ENCODE measurements at places on chromosomes 5 and 9. TPM values are rescaled to one million over a fixed set of nuclear protein-coding genes. Genes with fewer than 3 reads are reported as not detected.

Gene RNF208
- total RNA-seq = 2.3 TPM

- DNase-seq = peak; percentile 12
Measured at GRCh38 chr9:34084562-34084961, 35.9 kb upstream of the UBAP2 start.

- DNase-seq = no peak
Measured at GRCh38 chr9:27053369-27054022, 48.0 kb upstream of the LRRC19 start.

GRCh38 chr5:33978306-33978705, 6.2 kb downstream of the SLC45A2 start:
- DNase-seq = no peak

- DNase-seq = no peak
Measured at GRCh38 chr9:129081388-129081904, 535 bp downstream of the DOLPP1 start.

Gene PLCXD3
- 2.2 TPM for total RNA-seq

GRCh38 chr5:135628771-135629563, 50.2 kb upstream of the CXCL14 start:
- DNase-seq = no peak

- peak; percentile 91 for DNase-seq
Measured at GRCh38 chr9:21789541-21790037, 12.8 kb upstream of the MTAP start.

Gene SPATA31A3
- not detected for total RNA-seq

- DNase-seq = no peak
Measured at GRCh38 chr5:133232911-133233310, 181.1 kb downstream of the HSPA4 start.

Gene MATR3
- total RNA-seq = 355 TPM

Gene FSTL4
- 0.60 TPM for total RNA-seq

Gene GOLGA1
- 12.9 TPM for total RNA-seq

DNA sequence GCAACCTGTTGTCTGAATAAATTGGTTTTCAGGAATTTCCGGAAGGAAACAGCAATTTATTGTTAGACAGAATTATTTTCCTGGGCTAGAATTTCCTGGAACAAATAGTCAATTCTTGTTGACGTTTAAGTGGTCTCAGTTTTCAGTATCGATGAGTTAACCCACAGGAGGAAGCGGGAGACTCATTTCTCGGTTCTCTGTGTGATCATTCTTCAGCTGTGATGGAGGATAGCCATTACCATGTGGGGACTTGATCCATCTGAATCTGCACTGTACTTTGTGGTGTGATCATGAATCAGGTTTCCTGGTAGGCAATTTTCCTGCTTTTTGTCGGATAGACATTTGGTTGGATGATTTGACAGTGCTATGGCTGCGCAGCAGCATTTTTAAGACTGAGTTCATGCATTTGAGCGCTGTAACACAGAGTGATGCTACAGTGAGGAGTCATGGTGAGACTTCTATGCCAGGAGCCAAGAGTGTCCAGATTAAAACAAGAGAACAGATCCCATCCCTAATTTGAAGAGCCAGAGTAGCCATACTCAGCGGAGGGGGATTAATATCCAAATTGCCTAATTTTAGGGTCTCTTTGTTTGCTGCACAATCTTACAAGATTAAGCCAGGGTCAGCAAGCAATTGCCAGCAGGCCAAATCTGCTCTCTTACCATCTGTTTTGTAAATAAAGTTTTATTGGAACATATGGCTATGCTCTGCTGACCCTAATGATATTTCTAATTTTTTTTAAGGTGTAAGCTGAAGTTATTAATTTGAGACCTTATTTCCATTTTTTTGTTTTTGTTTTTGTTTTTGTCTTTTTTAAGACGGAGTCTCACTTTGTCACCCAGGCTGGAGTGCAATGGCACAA, 355.9 kb downstream of the RAB3C start:
- DNase-seq = no peak

DNA sequence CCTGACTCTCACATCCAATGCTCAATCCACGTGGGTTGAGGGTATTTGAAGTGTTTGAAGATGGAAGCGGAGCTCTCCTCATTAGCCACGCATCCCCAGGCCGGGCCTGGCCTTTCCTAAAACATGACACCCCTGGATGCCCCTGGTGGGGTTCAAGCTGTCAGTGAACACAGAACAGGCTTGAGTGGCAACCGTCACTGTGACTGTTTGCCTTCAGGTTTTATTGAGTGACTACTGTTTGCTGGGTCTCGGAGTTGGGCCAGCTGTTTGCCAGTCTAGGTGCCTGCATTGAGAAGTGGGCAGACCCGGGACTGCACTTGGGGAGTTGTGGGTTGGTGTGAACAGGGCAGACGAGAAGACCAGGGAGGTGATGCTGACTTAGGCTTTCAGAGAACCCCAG, 7.8 kb upstream of the OLFM1 start:
- no peak for DNase-seq

- peak; percentile 12 for DNase-seq
Measured at GRCh38 chr9:80797101-80797829, 892.1 kb downstream of the TLE1 start.

GRCh38 chr9:4339357-4339756, 39.5 kb upstream of the GLIS3 start:
- peak; percentile 86 for DNase-seq

GRCh38 chr5:107485184-107485583, 185.6 kb downstream of the EFNA5 start:
- no peak for DNase-seq

- DNase-seq = no peak
Measured at GRCh38 chr5:107919969-107920368, 249.2 kb upstream of the EFNA5 start.

GRCh38 chr5:74570250-74570649, 70.3 kb downstream of the ENC1 start:
- no peak for DNase-seq

- no peak for DNase-seq
Measured at GRCh38 chr5:148921350-148921749, 94.9 kb downstream of the ADRB2 start.

DNA sequence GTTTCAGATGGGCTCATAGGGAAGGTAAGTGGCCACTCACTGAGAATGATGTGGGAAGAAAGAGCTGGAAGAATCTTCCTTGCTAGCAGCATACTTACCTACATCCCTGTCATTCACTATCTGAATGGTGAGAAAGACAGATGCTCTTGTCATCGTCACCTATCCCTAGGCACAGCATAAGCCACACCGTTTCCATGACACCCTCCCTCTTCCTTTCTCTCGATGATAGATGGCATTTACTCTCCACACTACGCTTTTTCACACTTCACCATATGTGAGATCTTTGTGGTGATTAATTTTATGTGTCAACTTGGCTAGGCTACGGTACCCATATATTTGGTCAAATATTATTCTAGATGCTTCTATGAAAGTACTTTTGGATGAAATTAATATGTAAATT, 44.4 kb upstream of the FER start:
- DNase-seq = no peak

DNA sequence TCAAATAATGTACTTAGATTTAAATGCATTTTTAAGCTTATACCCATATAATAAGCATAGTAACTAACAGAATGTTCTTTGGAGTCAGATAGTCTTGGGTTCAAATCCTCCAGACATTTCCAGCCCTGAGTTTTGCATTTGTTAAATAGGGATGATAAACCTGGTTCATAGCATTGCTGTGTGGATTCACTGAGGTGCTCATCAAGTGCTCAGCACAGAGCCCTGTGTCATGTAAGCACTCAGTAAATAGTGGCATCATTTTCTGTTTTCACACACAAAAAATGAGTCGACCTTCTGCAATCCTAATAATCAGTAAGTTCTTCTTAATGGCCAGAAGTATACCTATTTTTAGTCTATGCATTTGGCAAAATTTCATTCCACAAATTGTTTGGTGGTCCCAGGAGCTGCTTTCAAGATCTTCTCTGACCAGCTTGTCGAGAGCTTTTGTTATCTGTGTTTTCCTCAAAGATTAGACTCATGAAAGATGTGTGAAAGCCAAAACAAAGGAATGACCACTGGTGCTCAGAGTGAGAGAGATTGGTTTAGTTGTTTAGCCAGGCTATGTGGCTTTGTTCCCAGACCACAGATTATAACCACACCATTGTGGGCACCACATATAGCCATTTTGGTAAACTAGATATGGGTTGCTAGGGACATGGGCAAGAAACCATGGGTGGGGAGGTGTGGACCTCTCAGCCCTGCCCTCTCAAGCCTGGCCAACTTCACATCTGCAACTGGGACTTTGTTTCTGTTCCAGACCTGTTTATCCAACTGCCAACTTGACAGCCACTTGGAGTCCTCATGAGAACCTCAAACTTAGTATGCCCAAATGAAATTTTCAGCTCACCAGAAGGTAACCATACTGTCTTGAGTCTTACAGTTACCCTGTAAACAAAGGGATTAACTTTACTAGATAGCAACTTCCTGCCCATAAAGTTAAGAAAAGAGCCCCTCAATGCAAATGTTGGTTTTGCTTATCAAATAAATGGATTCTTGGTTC, 45.0 kb downstream of the DOCK8 start:
- no peak for DNase-seq

Gene AK1
- 28.3 TPM for total RNA-seq

Gene BARHL1
- total RNA-seq = not detected

DNA sequence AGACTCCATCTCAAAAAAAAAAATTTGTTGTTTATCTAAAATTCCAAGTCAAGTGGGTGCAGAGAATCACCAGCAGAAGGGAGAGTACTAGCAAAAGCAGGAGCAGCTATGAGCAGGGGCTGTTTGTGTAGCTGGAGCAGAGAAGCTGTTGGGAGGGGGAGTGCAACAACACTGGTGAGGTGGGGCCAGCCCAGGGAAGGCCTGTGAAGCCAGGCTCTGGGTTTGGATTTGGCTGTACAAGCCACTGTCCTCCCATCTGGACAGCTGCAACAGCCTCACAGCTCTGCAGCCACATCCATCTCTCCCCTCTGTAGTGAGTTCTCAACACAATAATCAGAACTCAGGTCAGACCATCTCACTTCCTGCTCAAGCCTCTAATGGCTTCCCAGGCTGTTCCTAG, 59.4 kb downstream of the TMOD1 start:
- no peak for DNase-seq

Gene SH3GL2
- 5.0 TPM for total RNA-seq

DNA sequence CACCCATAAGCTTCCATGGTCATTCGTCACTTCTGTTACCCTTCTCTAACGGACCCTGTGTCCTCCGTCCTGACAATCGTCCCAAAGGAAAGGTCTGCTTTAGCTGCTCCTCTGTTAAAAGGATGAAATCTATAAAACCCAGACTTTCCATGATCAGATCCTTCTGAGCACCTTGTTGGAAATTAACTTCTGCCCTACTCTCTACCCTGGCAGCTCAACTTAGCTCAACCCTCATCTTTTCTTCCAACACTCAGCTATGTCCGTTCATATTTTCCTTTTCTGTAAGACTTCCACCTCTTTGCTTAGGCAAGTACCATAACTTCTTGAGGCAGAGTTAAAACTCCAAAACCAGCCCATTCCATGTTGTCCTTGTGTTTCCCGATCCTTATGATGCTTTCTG, 205.4 kb downstream of the SPATA31A6 start:
- DNase-seq = no peak

DNA sequence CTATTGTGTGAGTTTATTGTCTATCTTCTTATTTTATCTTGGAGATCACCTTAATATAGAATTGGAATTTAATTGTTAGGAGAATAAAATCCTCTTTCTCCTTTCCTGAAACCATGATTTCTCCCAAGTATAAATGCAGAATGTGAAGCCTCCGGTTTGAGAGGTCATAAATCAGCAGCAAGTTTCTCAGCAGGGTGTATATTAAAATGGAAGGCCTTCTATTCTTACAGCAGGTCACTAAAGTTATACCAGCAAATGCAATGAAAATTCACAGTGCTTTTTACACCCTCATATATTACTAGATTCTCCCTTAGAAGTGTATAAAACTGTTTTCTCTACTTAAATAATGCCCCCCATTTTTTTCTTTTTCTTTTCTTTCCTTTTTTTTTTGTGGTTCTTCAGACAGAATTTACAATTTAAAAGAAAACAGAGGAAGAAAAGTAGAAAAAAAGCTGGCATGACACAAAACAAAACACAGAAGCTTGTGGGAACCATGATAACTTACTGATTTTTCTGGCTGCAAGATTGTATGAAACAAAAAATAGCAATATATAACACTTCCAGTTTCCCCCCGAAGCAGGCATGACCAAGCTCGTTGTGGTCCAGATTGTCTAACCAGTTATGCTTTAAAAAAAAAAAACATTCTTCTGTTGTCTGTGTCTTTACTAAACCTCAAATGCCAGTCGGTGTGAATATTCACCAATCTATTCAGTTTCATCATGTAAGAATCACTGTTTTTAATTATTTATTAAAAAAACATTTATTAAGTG, 211.2 kb downstream of the RAB3C start:
- no peak for DNase-seq

Gene CCDC192
- total RNA-seq = not detected

Gene FOCAD
- total RNA-seq = 54.1 TPM

Gene LIX1
- 4.7 TPM for total RNA-seq

DNA sequence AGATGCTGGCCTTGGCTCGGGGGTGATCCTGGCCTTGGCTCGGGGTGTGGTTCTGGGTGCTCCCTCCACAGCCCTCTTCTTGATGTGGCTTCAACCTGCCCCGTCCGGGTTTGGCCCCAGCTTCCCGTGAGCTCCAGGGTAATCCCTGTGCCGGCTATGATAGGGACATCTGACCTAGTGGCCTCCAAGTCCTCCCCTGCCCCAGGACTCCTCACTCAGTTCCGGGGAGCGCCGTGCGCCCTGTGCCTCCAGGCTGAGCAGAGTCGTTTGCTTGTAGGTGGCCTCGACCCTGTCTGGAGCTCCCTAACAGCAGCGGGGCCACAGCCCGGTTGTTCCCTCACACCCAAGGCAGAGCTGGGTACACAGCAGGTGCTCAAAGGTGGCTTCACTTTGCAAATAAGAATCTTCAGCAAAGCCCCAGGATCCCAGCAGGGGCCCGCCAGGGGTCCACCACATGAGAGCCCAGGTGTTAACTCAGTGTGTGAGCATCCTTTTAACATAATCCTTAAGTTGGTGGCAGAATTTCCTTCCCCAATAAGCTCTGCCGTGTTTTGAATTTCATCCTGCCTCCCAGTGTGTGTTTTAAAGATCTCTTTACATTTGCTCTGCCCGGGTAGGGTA, 32.3 kb upstream of the CEP72 start:
- no peak for DNase-seq

GRCh38 chr5:74109344-74109743, 483.3 kb downstream of the ARHGEF28 start:
- no peak for DNase-seq

- no peak for DNase-seq
Measured at GRCh38 chr9:126203313-126203712, 123.3 kb upstream of the MVB12B start.

Gene PCDHGA1
- total RNA-seq = 0.33 TPM

DNA sequence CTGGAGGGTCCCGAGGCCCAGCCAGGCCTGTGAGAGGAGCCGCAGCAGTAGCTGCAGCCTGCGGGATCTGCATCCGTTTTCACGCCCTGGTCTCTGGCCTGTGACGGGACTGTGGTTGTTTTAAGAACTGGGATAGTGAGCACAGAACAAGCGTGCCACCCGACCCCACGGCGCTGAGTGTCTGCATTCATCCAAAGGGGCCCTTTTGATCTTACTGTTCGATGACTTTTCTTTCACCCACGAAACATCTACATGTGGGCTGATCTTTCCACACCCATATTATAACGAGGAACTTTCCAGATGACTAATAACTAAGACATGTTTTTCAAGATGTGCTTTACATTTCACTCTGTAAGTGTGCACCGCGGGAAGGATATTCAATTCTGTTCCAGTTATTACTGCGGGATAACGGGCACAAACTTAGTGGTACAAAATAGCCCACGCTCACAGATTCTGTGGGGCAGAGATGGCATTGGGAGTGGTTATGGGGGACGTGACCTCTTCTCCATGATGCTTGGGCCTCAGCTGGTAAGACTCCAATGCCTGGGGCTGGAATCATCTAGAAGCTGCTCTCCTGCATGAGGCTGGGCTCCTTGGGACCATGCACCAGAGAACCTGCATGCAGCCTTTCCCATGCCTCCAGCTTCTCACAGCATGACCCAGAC, 165.0 kb downstream of the SYK start:
- no peak for DNase-seq

Gene DMRT2
- total RNA-seq = not detected

Measured in hepatocyte (in vitro differentiated cells).